Left lobe of liver (tissue), 2 donors: ENCODE measurements at places on chromosomes 2 and 18.

DNA sequence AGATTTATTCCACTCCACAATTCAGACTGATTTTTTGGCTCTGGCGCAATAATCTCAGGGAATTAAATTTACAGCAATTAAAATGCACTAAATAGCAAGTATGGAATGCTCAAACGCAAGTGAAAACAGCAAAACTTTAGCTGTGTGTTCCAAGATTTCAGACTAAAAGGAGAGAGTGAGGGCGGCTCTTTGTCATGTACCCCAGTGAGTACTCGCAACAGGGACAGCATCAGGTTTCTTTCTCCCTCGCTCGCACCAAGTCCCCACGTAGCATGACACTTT lies 1.1 kb downstream of the ROCK2 start:
- DNase-seq = no peak

DNA sequence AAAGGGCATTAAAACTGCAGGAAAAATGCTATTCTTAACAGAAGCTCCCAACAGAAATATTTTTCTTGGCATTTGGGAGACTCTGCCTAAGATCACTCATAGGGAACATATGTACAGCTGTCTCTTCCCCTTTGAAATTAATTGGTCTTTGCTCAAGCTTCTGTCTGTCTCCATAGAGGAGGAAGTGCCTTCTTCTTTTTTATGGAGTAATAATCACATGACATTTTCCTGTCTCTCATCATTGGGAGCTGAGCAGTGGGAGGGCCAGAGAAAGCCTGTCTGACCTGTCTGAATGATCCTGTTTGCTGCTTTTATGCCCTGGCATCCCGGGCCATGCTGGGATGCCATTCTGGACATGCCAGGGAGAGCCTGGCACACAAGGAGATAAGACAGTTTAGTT lies 145.6 kb downstream of the AQP4 start:
- no peak for DNase-seq

GRCh38 chr18:5969989-5970403 lies 74.7 kb upstream of the TMEM200C start:
- no peak for DNase-seq

DNA sequence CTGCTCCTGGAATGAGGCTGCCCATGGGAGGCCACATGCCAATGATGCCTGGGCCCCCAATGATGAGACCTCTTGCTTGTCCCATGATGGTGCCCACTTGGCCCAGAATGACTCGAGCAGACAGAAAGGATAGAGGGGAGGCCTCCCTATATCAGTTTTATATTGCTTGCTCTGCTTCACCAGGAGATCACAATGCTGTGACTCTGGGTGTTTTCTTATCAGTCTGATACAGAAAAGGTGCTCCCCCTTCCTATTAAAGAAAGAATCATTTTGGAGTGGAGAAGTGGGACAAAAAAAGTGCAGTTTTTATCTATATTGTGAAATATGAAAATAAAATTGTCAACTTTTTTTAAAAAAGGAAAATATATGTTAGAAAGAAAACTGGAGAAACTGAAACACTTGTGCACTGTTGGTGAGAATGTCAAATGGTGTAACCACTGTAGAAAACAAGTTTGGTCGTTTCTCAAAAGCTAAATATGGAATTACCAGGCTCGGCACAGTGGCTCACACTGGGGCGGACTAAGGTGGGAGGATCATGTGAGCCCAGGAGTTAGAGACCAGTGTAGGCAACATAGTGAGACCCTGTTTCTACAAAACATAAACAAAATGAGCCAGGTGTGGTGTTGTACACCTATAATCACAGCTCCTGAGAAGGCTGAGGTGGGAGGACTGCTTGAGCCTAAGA lies 21.8 kb downstream of the LPIN2 start:
- DNase-seq = no peak

- no peak for DNase-seq
Observed at GRCh38 chr2:192899466-192899865, 704.7 kb upstream of the TMEFF2 start.

- DNase-seq = no peak
Observed at GRCh38 chr18:55385770-55386169, 202.2 kb downstream of the TCF4 start.

DNA sequence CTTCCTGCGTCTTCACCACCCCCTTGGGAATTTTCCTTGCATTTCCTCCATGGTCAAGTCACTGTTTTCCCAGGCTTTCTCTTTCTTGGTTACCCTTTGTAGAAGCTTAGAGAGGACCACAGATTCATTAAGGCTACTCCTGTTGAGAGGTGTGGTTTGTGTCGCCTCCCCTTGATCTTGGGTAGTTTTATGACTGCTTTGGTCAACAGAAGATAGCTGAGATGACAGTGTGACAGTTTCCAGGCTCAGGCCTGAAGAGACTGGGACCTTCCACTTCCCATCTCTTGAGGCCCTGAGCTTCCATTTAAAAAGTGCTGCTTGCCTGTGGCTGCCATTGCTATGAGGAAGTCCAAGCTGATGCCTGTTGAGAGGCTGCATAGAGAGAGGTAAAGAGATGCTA lies 5.4 kb downstream of the ACOXL start:
- no peak for DNase-seq
